ENCODE measurements at places on chromosomes 7 and 10.

DNA sequence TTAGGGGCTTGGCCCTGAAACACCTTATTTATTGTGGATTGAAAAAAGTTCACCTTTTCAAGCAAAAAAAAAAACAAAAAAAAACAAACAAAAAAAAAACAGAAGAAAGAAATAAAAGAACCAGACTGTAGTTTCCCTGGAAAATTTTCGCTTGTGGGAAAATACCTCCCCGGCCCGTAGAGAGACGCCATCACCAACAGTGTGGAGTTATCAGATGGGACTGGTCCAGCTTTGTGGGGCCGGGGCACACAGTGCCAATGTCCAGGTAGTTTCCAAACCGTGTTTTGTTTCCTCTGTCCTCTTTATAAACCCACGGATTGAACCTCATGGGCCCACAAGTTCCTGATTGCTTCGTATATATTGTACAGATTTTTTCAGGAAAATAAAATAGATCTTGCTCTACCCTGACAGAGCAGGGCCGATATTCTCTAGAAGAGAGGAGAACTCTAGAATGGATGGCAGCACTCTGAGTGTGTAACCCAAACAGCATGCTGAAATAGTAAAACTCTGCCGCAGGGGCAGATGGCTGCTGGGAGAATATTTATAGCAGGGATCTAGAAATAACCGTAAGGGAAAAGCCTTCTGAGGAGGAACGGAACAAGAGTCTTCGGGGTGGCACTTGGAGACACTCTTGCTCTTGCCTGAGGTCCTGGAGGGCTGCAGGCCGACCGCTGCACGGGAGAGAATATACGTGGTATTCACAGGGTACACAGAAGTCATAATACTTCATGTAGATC, 241.0 kb downstream of the FRMD4A start:
- no peak for DNase-seq
- H3K36me3 ChIP-seq, result no peaks in the 10 kb centered on the region
- H3K4me1 ChIP-seq, result no peaks in the 10 kb centered on the region
- no peak overlapping the region for H3K27ac ChIP-seq
- H3K27me3 ChIP-seq, result no peaks in the 10 kb centered on the region

DNA sequence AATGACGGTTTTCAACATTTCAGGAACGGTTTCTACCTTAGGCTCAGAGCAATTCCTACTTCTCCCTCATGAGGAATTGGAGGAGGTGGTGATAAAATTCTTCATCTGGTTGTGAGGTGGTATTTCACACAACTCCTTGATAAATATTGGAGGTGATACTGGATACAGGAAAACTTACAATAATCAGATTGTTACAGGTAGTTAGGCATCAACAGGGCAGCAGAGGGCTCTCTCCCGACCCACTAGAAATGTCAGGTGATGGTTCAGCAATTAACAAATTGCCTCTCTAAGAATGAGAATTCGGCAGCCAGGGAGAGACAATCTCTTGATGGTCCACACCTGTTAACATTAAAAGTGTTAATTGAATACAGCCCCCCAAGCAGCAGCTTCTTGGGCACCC, 22.6 kb downstream of the ZNF786 start:
- no peaks in the 10 kb centered on the region for H3K27me3 ChIP-seq
- peaks cover 13% of the 10 kb centered on the region for H3K36me3 ChIP-seq
- H3K4me3 ChIP-seq, result no peak overlapping the region
- H3K4me1 ChIP-seq, result peaks cover 15% of the 10 kb centered on the region
- no peak overlapping the region for H3K27ac ChIP-seq

DNA sequence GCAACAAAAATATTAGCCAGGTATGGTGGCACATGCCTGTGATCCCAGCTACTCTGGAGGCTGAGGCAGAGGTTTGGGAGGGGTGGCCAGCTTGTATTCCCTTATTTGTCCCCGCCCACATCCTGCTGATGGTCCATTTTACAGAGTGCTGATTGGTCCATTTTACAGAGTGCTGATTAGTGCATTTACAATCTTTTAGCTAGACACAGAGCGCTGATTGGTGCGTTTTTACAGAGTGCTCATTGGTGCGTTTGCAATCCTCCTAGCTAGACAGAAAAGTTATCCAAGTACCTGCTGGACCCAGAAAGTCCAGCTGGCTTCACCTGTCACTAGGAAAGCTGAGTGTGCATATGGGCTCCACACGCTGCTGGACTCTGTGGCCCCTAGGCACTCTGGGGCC, 40.0 kb upstream of the RASGEF1A start:
- DNase-seq, result no peak
- peaks cover 33% of the 10 kb centered on the region for H3K27me3 ChIP-seq
- no peak overlapping the region for H3K4me3 ChIP-seq
- peaks cover 11% of the 10 kb centered on the region for H3K36me3 ChIP-seq

DNA sequence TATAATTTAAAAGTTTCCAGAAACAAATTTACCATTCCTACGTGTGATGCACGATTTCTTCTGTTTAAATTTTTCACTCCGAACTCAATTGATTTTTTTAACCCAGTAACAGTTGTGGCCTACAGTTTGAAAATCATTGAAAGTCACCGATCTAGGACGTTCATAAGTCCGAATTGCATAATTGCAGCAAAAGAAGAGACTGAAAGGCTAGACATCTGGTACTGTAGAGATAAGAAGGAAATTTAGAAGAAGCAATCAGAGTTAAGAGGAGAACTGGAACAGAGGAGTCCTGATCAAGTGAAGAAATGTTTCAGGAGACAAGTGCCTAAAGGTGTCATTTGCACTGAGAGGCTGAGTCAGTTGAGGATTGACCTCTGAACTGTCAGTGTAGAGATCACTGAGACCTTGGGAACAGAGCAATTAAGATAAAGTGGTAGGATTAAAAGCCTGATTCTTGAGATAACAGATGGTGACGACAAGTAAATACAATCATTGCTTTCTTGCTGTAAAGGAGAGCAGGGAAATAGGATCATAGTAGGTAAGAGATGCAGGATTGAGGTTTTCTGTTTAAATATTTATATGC, 73.5 kb downstream of the ZFAND4 start:
- no peak overlapping the region for H3K27ac ChIP-seq
- DNase-seq, result no peak
- H3K27me3 ChIP-seq, result peaks cover 52% of the 10 kb centered on the region
- peaks cover 11% of the 10 kb centered on the region for H3K4me1 ChIP-seq
- H3K4me3 ChIP-seq, result no peak overlapping the region
- H3K36me3 ChIP-seq, result no peaks in the 10 kb centered on the region

DNA sequence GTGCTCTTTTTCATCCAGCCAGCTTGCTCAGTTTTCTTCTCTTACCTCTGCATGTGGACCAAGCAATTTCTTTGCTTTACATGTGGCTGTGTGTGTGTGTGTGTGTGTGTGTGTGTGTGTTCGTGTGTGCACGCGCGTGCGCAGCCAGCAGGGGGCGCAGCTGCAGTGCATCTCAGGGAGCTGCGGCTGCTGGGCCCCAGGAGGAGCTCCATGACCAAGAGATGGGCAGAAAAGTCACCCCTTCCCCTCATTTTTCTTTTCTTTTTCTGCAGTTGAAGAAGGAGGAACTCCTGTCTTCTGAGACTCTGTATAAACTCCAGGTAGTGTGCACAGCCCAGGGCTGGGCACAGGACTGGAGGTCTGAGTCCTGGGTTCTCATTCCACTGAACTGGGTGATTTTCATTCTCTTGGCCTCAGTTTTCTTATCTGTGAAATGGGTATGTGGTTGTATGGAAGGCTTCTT, 41.8 kb downstream of the BLNK start:
- H3K27me3 ChIP-seq, result peaks cover 4% of the 10 kb centered on the region
- H3K4me1 ChIP-seq, result no peaks in the 10 kb centered on the region
- peak overlapping the region; percentile 24 for H3K27ac ChIP-seq
- no peaks in the 10 kb centered on the region for H3K36me3 ChIP-seq

DNA sequence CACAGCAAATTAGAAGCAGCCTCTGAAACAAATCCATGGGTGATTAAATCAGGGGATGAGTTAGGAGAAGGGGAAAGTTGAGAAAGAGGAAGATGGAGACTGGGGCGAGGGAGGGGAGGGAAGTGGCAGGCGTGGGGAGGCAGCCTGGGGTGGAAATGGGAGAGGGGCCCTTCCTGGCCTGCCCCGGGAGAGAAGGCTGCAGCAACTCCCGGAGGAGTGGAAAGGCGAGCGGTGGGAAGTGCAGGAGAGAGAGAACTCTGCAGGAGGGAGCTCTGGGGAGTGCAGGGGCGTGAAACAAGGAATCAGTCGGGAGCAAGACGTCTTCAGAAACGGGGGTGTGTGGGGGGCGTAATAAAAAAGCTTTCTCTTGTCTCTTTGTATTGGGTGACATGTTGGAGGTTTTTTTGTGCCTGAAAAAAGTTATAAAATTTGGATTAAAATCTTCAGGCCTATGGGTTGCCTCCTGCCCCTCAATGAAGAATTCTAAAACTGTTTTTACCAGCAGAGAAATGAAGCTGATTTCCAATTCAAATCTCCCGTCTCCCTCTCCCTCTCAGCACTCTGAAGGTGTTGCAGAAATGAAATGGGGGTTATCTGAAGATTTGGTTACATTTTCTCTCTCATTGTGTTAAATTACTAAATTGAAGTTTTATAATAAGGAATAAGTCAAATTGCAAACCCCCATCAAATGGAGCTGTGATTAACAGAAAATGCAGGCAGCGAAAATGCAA, 4.7 kb upstream of the UNCX start:
- H3K4me1 ChIP-seq, result peaks cover 3% of the 10 kb centered on the region
- no peak for DNase-seq
- peak overlapping the region; percentile 28 for H3K27ac ChIP-seq
- H3K4me3 ChIP-seq, result no peak overlapping the region

- DNase-seq, result no peak
- H3K4me1 ChIP-seq, result peaks cover 7% of the 10 kb centered on the region
- H3K27ac ChIP-seq, result no peak overlapping the region
- no peak overlapping the region for H3K4me3 ChIP-seq
Observed at GRCh38 chr10:21668831-21669230, 134.8 kb downstream of the MLLT10 start.

GRCh38 chr7:133230591-133231194, 22.2 kb upstream of the EXOC4 start:
- H3K4me1 ChIP-seq, result no peaks in the 10 kb centered on the region
- no peak overlapping the region for H3K4me3 ChIP-seq
- H3K27ac ChIP-seq, result no peak overlapping the region
- no peaks in the 10 kb centered on the region for H3K36me3 ChIP-seq
- DNase-seq, result peak; percentile 62

GRCh38 chr10:114682121-114682520, 24.0 kb upstream of the ABLIM1 start:
- no peak overlapping the region for H3K27ac ChIP-seq
- H3K36me3 ChIP-seq, result no peaks in the 10 kb centered on the region
- peaks cover 18% of the 10 kb centered on the region for H3K27me3 ChIP-seq
- no peaks in the 10 kb centered on the region for H3K4me1 ChIP-seq
- H3K4me3 ChIP-seq, result no peak overlapping the region
- DNase-seq, result no peak

GRCh38 chr7:84230491-84230890, 35.9 kb upstream of the SEMA3A start:
- DNase-seq, result no peak
- no peaks in the 10 kb centered on the region for H3K36me3 ChIP-seq
- H3K4me3 ChIP-seq, result no peak overlapping the region
- no peak overlapping the region for H3K27ac ChIP-seq
- H3K4me1 ChIP-seq, result no peaks in the 10 kb centered on the region

- peaks cover 69% of the 10 kb centered on the region for H3K36me3 ChIP-seq
- no peaks in the 10 kb centered on the region for H3K27me3 ChIP-seq
- H3K4me3 ChIP-seq, result no peak overlapping the region
- DNase-seq, result no peak
- H3K27ac ChIP-seq, result no peak overlapping the region
- H3K4me1 ChIP-seq, result peaks cover under 1% of the 10 kb centered on the region
Observed at GRCh38 chr10:46234431-46235060, 52.3 kb upstream of the ANTXRL start.

DNA sequence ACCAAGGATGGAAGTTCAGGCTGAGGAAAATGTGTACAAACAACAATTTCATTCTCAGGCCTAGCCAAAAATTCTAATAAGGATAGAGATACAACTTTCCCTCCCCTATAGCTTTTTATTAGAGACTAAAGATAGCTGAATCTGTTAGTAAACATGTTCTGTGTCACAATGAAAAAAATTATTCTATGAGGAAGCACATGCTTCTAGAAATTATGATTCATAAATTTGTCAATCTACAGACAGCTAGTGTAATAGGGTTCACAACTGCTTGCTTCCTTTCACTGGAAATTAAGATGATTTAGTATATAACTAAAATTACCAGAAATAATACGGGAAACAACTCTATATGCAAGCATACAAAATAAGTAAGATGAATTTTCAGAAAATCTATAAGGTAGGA, 56.6 kb downstream of the CCDC3 start:
- H3K27ac ChIP-seq, result no peak overlapping the region
- H3K27me3 ChIP-seq, result no peaks in the 10 kb centered on the region
- no peak overlapping the region for H3K4me3 ChIP-seq
- no peak for DNase-seq

GRCh38 chr10:110415809-110416208, 81.9 kb upstream of the DUSP5 start:
- H3K4me3 ChIP-seq, result no peak overlapping the region
- no peak for DNase-seq
- H3K27me3 ChIP-seq, result peaks cover 12% of the 10 kb centered on the region
- peaks cover 3% of the 10 kb centered on the region for H3K36me3 ChIP-seq
- peaks cover 66% of the 10 kb centered on the region for H3K4me1 ChIP-seq
- H3K27ac ChIP-seq, result peak overlapping the region; percentile 50
